Stimulated activated CD4-positive, alpha-beta T cell treated with anti-CD3 and anti-CD28 coated beads, Interleukin-4, amount 100 ng/mL, for 1 hour (primary cell): ENCODE measurements at places on chromosomes 2 and 18.

DNA sequence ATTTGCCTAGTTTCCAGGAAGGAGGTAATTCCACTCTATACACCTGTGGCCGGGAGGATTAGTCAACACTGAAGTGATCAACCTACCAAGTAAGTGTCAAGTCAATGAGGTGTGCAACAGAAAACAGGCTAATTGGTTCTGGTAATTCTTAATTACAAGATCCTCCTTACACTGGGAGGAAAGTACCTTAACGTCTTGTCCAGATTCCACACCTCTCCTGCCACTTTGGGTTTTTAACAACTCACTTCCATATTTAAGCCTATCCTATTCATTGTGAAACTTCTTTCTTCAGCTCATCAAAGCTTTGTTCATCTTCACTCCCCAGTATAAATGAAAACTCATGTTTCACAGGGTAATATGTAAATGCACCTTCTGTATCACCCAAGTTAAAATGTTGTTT, 22.0 kb upstream of the MAP4K4 start:
- no peak for DNase-seq

GRCh38 chr2:126863336-126864015, 35.2 kb upstream of the TEX51 start:
- no peak for DNase-seq

DNA sequence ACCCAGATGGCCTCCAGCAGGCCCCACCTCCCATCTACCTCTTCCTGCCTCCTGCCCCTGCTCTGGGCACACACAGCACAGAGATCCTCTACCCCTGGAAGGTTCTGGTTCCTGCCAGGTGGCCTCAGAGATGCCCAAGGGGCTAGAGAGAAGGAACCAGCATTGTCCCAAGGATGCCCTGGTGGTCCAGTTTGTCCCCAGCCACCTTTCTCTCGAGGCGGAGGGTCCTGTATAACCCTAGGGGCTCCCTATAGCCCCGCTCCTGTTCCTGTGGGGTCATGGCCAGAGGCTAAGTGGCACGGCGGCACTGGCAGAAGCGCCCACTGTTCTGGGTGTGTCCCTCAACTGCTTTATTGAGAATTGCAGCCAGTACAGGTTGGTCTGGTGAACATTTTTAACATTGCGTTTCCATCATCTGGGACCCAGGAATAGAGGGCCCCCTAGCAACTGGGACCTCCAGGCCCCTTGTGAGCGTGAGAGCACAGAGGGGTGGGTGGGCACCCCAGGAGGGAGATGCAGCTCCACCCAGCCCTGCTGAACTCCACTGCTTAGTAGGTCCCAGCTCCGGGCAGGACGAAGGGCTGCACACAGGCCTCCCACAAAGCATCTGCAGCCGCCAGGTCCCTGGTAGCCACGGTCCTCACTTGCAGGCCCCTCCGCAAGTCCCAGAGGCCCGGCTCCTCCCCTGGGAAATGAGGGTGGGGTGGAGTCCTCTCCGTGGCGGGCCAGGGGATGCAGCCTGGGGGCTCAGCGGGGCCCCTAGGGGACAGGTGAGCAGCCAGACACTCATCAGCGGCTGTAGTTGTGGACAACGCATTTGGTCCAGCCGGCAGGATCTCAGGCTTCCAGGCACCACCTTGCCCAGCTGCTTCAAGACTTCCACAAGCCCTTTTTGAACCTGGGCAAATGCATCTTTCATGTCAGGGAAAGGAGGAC, 33.1 kb downstream of the GPC1 start:
- no peak for DNase-seq

GRCh38 chr2:56478027-56478426, 294.2 kb downstream of the CCDC85A start:
- DNase-seq, result no peak

DNA sequence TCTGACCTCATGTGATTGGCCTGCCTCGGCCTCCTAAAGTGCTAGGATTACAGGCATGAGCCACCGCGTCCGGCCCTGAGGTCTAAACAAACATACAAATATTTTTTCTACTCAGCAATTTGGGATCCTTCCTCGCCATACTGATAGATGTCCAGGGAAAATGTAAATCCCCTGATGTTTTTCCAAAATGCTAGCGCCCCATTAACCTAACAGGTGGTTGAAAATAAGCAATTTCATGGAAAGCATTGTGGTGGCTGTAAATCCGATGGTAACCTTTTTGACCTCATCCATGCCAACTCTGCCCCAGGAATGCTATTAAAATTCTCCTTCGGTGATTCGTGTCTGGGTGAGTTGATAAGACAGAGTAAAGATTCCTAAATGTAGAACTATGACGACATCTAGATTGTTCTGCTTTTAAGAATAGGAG, 19.3 kb downstream of the GEMIN6 start:
- DNase-seq, result no peak

DNA sequence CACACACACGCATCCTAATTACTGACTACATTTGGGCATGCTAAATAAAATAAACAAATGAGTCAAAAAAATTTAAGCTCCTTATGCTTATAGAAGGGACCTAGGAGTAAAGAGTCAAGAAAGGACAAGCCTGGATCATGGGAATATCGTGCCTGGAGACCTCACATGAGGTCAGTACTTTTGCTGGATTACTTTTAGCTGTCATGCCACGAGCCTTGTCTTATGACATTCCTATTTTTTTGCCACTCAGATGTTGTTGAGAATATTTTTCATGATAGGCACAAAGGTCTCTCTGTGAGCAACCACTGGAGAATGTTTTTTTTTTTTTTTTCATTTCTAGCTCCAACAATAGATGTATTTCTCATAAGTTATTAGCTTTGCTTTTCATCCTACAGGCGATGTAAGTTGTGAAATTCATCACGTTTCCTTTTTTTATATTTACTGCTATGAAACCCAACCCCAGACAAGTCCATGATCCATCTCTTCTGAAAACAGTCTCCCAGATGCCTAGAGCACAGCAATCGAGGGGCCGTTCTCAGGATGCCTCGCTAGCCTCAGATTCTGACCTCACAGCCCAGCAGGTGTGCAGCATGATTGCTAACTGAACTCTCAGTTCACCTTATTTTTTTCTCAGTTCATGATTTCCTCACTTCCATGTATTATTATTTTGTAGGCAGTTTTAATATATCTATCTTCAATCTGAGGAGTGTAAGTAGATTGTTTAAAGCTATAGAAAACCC, 464.5 kb downstream of the IRS1 start:
- no peak for DNase-seq
